DMS53 (cell line): ENCODE measurements at places on chromosomes 1 and 21.

- no peak for DNase-seq
These were observed 52.4 kb upstream of the SSX2IP start for GRCh38 chr1:84742653-84743052.

GRCh38 chr21:19603011-19603593, 1199.5 kb upstream of the TMPRSS15 start:
- DNase-seq, result no peak

GRCh38 chr1:167439301-167439988, 78.9 kb downstream of the CD247 start:
- peak; percentile 81 for DNase-seq

DNA sequence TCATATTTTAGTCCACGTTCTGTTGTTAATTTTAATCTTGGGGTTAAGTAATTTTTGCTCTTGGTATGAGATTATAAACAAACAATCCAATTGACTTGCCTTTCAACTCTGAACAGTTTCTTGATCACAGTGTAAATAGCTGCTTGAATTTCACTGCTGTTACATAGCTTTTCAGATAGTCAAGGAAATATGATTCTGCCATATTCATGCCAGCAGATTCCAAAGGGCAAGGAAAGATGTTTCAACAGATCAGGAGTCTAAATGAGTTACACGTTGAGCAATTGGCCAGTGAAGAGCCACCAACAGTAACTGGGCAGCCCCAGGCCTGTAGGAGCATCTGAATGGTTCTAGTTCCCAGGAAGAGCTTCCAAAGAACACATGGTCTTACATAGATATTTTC, 93.6 kb downstream of the LEPR start:
- peak; percentile 50 for DNase-seq

DNA sequence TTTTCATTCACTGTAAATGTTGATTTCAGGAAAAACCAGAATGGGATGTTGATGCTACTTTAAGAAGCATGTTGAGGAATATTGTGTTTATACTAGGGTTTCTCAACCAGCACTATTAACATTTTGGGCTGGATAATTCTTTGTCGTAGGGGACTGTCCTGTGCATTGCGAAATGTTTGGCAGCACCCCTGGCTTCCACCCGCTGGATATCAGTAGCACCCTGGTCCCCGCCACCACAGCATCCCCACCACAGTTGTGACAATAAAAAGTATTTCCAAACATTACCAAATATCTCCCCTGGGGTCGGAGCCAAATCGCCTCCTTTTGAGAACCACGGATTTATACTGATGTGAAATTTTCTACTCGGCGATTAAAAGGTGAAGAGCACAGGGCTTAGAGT, 41.9 kb downstream of the BTG3 start:
- DNase-seq, result no peak

- DNase-seq, result no peak
These were observed 116.2 kb downstream of the PRDM2 start for GRCh38 chr1:13816016-13816760.

- DNase-seq, result peak; percentile 81
These were observed 20.7 kb upstream of the STMN1 start for GRCh38 chr1:25926731-25927496.

DNA sequence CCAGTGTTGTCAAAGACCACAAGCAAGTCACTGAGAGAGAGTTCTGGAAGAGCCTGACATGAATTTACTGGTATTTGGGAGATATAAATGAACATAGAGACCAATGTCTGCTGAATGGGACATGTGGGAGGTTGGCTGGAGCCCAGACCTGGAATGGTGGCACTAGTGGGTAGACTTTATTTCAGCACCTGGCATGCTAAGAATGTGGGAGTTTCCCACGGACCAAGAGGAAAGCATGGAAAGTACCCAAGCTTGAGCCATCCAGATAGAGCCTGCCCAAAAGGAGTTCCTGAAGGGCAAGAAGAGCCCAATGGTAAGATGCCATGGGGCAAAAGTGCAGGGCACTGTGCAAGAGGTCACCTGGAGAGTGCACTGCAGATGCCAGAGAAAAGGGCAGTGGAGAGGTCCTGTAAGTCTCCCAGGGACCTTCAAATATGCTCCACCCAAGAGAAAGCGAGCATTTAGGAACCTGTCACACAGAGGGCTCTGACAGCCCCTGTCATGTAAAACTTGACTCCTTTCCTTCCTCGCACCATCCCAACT, 8.1 kb upstream of the ZNF687 start:
- no peak for DNase-seq
